Stimulated activated CD4-positive, alpha-beta T cell treated with anti-CD3 and anti-CD28 coated beads, Interleukin-2, amount 100 ng/mL, for 24 hours (primary cell): ENCODE measurements at places on chromosomes 2 and 18.

GRCh38 chr2:224360801-224361251 lies 41.1 kb downstream of the FAM124B start:
- no peak for DNase-seq

GRCh38 chr2:70961648-70961994 lies 16.8 kb upstream of the ANKRD53 start:
- DNase-seq: no peak

DNA sequence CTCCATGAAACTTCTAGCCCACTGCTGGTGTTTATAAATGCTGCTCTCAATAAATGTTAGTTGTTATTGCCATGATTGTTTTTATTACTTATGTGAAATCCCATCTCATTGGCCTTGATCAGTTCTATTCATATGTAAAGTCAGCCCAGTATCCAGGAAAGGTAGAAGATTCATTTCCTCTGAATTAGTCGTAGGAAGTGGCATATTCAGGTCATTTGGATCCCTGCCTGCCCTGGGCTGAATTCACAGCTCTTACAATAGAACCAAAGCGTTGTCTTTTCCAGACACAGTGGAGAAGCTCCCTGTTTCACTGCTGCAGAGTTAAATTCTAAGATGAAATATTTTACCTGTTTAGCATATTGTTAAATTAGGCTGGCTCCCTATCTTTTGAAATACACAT lies 70.3 kb downstream of the MAIP1 start:
- no peak for DNase-seq

DNA sequence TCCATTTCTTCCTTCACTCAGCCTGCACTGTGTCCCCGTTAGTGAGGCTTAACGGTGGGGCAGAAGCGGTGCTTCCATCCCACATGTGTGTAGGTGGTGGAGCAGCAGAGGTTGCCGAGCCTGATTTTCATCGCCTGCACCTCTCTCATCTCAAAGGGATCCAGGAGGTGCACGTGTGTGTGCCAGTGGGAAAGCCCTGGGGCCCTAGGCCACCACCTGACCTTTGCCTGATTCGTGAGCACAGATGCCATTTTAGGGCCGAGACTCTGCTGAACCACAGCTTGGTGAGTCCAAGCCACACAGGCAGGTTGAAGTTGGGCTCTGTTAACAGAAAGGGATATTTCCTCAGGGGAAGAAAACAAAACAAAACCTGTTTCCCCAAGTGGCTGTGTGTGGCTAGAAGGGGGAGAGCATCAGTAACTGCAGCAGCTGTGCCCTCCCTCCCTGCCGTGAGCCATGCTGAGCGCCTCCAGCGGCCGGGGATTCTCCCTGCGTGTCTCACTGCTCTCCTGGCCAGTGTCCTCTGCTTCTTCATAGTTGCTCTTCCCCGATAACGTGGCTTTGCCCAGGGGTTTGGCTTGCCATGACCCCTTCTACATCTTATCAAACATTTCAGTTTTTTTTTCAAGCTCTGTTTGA lies 81.5 kb downstream of the MAPRE2 start:
- no peak for DNase-seq
